Stimulated activated CD4-positive, alpha-beta T cell treated with anti-CD3 and anti-CD28 coated beads, TNF-alpha, amount 100 ng/mL, for 1 hour (primary cell): ENCODE measurements at places on chromosomes 6 and 20.

GRCh38 chr6:25524542-25524941, 127.5 kb upstream of the SCGN start:
- DNase-seq: no peak

DNA sequence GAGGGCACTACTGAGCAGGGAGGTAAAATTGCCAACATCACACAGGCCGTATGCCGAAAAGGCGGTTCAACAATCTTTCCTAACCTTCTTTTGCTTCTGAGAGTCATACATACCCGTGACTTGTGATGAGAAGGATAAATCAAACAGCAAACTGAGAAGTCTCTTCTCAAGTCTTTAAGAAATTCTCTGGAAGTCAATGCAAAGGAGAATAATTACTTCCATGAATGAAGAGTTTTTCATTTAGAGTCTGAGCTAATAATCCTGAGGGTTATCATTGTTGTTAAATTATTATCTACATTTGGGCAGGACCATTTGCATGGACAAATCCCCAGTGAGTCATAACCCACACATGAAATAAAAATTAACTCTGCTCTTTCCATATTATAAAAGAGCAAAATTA, 22.4 kb upstream of the ILRUN start:
- no peak for DNase-seq

DNA sequence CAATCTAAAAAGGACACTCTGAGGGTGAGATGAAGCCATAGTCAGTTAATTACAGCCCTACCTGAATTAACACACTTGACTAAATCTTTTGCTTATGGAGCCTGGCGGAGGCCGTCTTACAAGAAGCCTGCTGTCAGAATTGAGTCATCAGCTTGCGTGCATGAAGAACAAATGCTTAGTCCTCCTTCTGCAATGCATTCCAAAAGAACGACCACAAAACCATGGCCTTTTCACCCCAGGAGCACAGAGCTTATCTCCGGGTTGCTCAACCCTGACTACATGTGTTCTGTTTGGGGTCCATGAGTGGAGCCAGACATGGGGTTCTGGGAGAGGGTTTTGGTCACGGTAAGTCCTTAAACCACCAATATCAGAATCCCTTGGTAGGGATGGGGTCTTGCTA, 318.1 kb downstream of the CLIC5 start:
- no peak for DNase-seq

DNA sequence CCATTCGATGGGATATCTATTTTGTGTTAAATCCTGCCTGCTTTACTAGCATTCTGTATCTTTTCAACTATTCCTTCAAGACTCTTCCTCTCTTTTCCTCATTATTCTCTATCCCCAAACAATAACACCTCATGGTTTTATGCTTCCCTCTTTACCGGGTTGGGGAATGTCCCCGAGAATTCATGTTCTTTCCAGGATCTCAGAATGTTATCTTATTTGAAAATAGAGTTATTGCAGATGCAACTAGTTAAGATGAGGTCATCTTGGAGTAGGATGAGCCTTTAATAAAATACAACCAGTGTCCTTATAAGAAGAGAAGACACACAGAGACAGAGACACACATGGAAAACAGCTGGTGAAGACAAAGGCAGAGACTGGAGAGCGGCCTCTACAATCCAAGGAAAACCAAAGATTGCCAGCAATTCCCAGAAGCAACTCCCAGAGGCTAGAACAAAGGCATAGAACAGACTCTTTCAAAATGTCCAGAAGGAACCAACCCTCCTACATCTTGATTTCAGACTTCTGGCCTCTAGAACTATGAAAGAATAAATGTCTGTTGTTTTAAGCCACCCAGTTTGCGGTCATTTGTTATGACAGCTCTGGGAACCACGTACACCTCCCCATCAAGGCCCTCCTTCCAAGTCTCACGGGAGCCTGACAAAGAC, 126.8 kb upstream of the TNFAIP3 start:
- no peak for DNase-seq

DNA sequence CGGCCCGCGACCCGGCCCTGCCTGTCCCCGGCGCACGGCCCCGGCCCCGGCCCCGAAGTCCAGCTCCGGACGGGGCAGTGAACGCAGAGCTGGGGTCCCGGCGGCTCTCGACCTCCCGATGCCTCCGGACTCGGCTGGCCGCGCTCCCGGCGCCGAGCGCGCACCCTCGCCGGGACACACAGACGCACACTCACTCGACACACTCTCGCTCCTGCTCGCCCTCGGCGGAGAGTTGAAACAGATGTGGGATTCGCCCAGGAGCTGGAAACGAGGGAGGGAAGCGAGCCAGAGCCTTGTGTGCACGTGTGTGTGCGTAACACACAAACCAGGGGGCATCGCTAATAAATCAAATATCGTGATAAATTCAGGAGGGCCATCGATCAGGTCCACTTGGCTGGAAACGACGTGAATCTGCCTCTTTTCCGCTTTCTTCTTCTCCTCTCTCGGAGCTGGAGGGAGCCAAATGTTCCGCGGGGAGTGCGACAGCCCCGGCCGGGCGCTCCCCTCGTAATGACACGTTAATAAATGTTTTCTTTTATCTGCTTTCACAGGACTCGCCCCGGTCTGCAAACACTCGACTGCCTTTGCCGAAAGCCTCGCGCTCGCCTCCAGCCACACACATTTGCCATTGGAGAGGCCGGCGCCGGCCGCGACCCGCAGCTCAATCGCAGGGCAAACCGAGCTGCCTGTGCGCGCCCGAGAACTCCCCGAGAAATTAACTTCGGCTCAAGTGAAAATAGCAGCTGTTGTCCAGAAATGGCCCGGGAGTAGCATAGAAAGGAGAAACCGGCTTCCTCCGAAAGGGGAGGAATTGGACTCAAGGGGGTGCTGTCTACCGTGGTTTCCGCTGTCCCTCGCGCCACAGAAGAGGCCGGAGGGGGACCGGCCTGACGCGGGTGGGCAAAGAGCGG, 828 bp upstream of the SULF2 start:
- no peak for DNase-seq

GRCh38 chr6:75145976-75146375, 59.9 kb downstream of the COL12A1 start:
- DNase-seq: no peak
